GM13977 (cell line): ENCODE measurements at places on chromosomes 13 and 19.

DNA sequence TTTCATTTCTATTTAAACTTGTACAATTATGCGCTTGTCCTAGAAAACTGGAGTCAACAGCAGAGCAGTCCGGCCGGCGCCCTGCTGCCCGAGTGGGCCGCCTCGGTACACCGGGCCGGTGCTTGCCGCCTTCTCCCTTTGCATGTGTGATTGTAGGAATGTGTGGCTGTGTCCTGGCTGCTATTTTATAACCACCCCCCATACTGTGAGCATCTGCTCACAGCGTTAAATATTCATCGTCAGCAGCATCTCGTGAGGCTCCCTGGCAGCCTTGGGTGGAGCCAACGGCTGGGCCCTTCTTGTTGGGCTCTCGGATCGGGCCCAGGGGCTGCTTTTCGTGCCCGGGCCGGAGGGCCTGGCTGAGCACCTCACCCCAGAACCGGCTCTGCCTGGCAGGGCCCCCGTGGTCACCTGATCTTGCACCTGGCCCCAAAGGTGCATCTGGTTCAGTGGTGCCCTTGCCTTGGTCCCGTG is 10.6 kb downstream of the PIAS4 start:
- DNase-seq = no peak

DNA sequence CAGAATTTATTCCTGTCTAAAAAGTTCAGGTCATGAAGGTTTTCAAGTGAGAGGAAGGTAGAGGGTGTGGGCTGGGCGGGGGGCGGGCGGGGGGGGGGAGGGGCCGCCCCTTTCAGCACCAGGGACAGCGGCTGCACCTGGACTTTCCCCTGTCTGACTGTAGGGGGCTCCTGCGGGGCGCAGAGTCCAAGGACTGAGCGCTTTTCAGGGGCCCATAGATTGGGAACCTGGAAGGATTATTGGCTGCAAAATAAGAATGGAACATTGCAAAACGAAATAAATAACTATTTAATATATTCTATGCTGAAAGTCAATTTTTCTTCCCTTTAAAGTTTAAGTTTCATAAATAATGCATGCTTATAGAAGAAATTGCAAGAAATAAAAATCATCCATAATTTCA is 8.9 kb upstream of the CYP4F3 start:
- peak; percentile 36 for DNase-seq

DNA sequence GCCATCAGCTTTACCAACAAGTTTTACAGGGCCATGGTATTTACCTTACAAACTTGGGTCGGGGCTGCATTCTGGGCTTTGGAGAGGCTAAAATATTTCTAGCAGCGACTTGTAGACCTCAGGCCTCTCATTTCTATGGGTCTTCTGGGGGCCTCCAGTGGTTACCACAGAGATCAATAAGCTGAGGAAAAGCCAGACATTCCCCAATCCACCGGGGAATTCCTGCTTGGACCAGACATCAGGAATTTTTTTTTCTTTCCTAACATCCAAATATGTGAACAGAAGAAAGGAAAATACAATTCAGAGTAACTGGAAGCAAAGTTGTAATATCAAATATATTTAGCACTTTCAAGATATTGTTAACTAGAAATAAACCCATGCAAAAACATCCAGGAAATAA is 1.5 kb downstream of the DZIP1 start:
- DNase-seq = no peak

GRCh38 chr19:6127716-6128335 is 7.6 kb upstream of the ACSBG2 start:
- DNase-seq = no peak

GRCh38 chr19:49368711-49369358 is 5.2 kb downstream of the DKKL1 start:
- no peak for DNase-seq

DNA sequence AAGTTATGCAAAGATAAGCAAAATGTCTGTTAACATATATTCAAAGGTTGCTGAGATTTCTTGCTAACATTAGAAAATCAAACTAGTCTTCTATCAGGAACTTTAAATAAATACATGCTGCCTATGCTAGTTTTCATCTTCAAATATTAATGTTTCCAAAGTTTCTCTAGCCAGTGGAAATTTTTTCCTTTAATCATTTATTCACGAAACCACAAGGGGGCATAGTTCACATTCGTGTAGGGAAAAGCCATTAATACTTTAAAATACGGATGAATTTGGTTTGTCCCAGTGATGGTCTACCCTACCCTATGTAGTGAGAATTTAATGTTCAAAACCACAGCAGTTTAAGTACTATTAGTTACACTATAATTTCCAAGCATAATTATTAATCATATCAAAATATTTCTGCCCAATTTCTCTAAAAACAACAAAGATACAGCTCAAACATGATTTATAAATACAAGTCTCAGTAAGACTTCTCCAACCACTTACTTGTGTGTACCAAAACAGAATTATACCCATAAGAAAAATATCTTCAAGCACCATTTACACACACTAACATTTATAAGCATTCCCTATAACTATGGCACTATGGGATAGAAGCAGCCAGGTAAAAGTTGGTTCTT is 16.2 kb downstream of the NUFIP1 start:
- no peak for DNase-seq

GRCh38 chr19:19551853-19552192 is 13.8 kb downstream of the CILP2 start:
- DNase-seq = no peak

DNA sequence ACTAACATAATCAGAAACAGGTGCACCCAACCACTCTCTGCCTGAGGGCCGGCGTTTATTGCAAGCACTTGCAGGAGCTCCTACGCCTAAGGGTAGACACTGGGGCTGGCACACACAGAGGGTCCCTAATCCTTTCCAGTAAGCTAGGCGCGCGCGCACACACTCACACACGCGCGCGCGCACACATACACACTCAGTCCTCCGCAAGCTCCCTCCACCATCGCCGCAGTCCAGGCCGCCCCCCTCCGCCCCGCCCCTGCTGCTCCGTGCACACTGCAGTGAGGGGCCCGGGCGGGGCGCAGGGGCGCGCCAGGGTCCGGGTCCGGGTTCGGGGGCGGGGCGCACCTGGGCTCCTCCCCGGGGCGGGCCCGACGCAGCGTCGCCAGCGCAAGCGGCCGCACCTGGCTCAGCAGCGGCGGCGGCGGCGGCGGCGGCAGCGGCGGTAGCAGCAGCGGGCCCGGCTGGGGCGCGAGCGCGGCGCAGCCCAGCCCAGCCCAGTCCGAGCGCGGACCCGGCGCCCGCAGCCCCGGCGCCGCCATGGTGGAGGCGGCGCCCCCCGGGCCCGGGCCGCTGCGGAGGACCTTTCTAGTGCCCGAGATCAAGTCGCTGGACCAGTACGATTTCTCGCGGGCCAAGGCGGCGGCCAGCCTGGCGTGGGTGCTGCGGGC is at the start of gene CAMSAP3:
CAMSAP3 (plus strand) TSS at position 398 of the 668 bp plus-strand sequence; CDS start at position 538, 140 bp downstream.
- peak; percentile 86 for DNase-seq

GRCh38 chr13:20160306-20161274 is at the start of gene GJA3:
TSS of gene GJA3 (minus strand) at chr13:20161052. CDS start at chr13:20143288, 17,764 bp downstream.
- peak; percentile 75 for DNase-seq

- DNase-seq = no peak
These were observed 26.0 kb downstream of the DHX34 start for GRCh38 chr19:47374876-47375693.
